ENCODE measurements at places on chromosomes 7 and 10.

- DNase-seq = no peak
Measured at GRCh38 chr10:111186358-111186757, 109.5 kb downstream of the ADRA2A start.

DNA sequence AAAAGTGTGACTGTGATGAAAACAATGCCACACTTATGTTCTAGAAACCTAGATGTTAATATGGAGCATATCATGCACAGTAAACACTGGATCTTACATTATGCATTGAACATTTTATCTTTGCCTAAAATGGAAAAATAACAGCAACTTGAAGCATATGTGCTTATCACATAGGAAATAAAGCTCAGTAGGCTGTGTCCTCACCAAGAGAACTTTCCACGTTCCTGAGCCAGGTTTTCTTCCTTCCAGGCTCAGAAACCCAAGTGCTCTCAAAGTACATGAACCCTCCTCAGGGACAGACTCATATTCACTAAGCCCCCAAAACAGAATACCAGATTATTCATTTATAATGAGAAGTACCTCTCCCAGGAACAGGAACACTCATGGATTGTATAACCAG is 79.4 kb upstream of the PRKAR2B start:
- no peak for DNase-seq

GRCh38 chr10:112784022-112784461 is 166.0 kb upstream of the TCF7L2 start:
- no peak for DNase-seq

- DNase-seq = no peak
Measured at GRCh38 chr7:158406801-158407200, 180.8 kb downstream of the PTPRN2 start.

GRCh38 chr7:50632561-50633413 is 67.6 kb upstream of the DDC start:
- DNase-seq = peak; percentile 33

GRCh38 chr7:130353196-130353595 is 8.6 kb downstream of the CPA5 start:
- no peak for DNase-seq

DNA sequence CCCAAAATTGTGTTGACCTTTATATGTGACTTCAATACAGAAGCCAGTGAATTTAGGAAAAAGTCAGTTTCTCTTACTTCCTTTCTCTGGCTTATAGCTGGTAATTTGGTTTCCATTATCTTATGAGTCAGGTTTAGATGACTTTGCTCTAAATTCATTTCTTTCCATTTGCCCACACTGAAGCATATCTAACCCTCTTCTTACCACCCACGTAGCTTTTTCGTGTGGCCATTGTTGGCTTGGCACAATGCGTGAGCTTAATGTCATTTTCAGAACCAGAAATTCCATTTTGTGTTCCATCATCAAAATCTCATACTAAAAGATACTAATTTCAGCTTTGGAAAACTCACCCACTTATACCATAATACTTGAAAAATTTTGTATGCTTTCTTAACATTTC is 271.2 kb downstream of the INHBA start:
- DNase-seq = no peak
